ENCODE measurements at places on chromosomes 6 and 20.
A peak's percentile ranks its signal among the peaks of the same experiment; 100 is the strongest.

GRCh38 chr6:38018755-38019165 lies 199.2 kb downstream of the ZFAND3 start:
- no peak for DNase-seq

- peak; percentile 24 for DNase-seq
Observed at GRCh38 chr20:38203337-38203980, 38.4 kb upstream of the TGM2 start.

GRCh38 chr6:150761771-150762170 lies 103.7 kb upstream of the MTHFD1L start:
- no peak for DNase-seq

DNA sequence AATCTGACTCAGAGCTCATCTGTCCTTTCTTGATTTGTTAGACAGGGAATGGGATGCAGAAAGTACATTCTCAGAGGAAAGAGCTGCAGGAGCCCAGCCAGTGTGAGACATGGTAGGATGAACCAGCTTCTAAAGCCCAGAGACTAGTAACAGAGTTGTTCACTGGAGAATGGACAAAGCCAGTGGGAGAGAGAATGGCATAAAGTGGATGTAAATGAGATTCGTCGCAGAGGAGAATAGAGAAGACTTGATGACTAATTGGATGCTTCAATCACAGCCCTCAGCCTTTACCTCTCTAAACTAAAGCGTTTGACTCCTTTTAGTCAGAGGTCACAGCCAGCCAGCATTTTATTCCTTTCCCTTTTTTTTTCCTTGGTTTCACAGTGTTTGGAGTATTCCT lies 25.5 kb upstream of the L3MBTL3 start:
- no peak for DNase-seq

GRCh38 chr20:23308024-23308423 lies 42.6 kb upstream of the NXT1 start:
- no peak for DNase-seq

DNA sequence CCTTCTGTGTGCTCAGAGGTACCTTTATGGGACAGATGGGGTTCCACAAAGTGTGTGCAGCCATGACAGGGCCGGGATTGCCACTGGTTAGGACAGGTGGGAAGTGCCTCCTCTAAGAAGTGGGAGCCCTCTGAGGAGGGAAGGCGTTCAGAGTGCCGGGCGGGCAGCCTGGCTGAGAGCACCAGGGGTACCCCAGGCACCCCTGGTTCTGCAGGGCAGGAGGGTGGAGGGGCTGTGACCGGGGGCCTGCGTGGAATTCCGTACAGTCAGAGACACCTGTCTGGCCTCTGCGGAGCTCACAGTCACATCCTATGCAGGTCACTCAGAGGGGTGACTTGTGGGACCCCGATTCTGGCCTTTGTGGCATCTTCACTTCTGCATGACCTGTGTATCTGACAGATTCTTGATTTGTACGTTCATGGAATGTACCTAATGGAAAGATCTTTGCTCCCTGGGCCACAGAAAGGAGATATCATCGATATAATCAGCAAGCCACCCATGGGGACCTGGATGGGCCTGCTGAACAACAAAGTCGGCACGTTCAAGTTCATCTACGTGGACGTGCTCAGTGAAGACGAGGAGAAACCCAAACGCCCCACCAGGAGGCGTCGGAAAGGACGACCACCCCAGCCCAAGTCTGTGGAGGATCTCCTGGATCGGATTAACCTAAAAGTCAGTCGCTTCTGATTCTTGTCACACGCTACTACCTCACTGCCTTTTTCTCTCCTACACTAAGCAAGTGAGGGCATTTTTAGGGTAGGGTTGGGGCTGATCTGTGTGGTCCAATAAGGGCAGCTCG lies 190.9 kb downstream of the SASH1 start:
- DNase-seq: no peak

DNA sequence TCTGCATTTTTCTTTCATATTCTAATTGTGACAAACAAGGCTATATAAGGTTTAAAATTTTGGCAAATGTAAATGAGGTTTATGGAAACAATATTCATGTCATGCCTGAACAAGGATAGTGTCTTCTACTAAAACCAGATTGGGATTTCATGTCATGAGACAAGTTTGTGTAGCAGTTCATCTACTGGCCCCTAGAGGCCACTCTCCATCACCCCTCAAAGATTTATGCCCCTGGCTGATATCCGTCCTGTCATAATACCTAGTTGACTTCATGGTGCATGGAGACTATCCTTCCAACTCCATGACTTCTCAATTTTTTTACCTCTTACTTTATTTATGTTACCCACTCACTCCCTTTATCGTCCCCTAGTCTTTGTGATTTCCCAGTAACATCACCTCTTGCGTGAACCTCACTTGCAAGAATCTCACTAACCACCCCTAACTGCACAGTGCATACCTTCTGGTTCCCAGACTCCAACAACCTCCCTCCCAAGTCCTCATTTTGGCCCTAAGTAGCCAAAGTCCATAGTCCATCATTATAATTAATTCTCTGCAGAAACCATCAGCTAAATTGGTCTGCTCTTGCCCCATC lies 179.8 kb downstream of the TASP1 start:
- no peak for DNase-seq

GRCh38 chr20:15058841-15059240 lies 721.4 kb upstream of the FLRT3 start:
- DNase-seq: no peak

DNA sequence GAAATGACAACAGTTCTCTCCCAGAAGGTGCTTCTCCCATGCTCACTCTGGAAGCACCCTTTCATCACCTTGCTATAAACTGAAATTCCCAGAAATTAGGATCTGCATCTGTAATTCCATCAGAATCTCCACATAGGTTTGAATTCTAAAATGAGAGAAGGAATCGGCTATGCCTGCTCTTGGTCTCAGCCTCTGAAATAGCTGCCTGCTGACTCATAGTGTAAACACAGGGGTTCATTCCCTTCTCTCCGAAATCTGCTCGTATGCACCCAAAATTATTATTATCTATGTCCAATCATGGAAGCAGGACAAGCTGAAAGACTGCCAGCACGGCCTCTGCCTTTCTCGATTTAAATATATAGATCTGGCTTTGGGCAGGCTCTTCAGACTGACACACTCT lies 74.6 kb upstream of the TAB2 start:
- no peak for DNase-seq

GRCh38 chr20:38844963-38845362 lies 39.5 kb downstream of the PPP1R16B start:
- no peak for DNase-seq

DNA sequence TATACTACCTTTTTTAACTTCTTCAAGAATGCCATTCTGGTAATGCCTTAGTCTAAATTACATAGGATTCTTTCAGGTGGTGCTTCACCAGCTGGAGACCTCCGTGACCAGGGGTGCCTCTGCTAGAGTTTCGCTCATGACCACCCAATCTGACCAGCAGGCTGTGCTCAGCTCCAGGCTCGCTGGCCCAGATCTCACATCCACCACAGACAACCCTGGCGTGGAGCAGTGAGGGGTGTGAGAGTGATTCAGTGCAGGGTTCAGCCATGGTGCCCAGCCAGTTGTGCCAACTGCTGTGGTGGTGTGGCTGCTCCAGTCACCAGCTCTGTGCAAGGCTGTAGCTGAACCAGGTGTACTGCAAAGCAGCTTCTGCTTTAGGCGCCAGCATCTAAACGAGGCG lies 198.6 kb downstream of the MMUT start:
- no peak for DNase-seq

DNA sequence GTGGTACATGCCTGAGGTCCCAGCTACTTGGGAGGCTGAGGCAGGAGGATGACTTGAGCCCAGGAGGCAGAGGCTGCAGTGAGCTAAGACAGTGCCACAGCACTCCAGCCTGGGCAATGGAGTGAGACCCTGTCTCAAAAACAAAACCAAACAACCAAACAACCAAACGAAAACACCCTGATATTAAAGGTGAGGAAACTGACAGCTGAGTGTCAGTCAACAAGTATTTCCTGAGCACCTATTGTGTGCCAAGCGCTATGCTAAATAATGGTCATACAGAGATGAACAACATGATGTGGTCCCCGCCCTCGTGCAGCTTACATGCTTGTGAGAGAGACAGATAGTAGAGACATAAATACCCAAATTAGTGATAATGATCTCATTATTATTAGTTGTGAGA lies 1.9 kb upstream of the TULP1 start:
- DNase-seq: no peak

GRCh38 chr6:93365445-93365844 lies 53.9 kb downstream of the EPHA7 start:
- DNase-seq: no peak

GRCh38 chr6:148617530-148617929 lies 129.3 kb upstream of the UST start:
- no peak for DNase-seq

- DNase-seq: no peak
Observed at GRCh38 chr6:12984776-12985175, 268.2 kb downstream of the PHACTR1 start.

DNA sequence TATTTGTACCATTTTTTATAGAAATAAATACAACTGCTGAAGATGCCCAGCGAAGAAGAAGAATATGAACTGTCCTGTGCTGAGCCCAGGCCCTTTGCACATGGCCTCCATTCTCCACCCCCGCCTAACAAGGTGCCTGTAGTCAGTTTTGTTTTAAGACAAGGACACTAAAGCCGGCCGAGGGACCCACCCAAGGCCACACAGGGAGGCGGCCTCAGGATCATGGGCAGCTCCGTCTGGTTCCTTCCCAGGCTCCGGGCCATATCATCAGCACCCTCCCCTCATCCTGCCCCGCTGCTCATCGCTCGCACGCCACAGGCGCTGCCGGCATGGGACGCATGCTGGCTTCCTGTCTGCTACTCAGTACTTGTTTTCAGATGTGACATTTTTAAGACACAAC lies 21.3 kb downstream of the PSMG4 start:
- no peak for DNase-seq

All from posterior cingulate gyrus (tissue), 11 donors.